ENCODE measurements at places on chromosomes 3 and 15.

DNA sequence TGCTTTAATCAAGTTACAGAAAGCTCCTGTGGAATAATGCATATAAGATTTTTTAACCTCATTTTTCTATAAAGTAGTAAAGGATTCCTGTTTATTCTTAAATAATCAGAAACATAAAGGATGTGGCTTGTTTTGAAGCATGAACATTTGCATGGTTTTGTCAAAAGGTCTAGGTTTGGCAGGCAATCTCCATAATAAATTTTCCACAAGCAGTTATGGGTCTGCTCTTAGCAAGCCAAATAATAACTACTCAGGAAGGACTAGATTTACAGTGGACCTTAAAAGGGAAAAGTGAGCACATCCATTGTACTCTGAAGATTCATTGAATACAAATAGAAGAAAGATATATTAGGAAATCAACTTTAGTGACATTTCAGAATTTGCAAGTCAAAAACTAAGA, 407.3 kb upstream of the CBLB start:
- DNase-seq = no peak

DNA sequence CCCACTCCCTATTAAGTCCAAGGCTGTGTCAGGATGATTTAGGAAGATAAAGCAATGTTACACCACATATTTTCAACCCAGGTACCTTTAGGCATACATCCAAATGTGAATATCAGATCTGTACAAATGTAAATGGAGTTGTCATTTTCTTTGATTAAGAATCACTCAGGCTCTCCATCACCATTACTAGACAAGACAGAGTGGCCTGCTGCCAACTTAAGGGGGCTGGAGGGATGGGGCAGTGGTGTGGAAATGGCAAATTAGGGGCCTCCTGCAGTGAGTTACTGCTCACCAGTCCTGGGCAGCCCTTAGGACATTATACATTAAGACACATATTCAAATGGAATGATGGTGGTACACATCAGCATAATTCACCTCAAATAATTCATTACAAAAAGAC, 211.0 kb downstream of the TNIK start:
- no peak for DNase-seq

DNA sequence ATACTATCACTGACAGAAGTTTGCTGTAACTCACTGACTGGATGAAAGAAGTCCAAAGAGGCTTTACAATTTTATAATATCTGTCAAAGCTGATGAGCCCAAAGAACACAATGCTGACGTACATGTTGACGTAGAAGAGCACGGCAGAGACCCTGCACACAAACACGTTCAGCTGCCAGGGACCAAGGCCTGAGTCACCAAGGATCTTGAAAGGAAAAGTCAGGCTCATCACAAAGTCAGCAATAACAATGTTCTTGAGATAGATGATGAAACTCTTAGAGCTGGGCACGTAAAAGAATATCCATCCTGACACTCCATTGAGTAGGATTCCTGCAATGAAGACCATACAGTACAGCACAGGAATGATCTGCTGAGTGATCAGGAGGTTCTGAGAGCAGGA, 10.9 kb upstream of the GPR171 start:
- DNase-seq = no peak

GRCh38 chr15:68979816-68980215, 34.7 kb upstream of the NOX5 start:
- no peak for DNase-seq

DNA sequence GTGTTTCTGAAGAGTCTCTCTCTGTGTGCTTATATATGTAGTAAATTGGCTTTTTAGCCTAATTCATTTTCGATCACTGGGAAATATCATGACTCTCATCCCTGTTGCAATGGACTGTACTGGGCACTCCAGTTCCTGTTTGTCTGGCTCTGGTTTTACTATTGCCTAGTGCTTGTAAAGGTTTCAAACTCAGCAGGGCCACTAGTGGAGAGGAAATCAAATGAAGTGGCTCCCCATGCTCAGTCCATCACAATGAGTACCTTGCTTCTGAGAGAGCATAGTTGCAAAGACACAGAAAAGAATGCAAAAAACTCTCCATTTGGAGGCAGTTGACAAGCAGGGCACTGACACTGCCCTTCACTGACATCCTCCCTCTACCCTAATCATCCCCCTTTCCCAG, 167.8 kb downstream of the TAFA4 start:
- no peak for DNase-seq

DNA sequence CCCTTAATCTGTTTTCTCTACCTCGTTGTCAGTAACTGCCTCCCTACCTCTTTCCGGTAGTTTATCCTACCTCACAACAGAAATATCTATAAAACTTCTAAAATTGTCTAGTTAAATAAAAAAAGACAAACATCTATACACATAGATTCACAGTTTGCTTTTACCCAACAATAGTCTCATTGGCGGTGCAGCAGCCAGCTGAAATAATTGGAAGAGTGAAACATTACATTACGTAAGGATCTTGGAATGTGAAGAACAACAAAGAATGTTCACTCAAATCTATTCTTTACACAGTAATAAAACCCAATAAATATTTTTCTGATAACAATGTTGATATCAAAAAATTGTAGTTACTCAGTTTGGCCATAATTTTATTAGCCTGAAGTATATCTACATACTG, 115.5 kb upstream of the ARPP21 start:
- no peak for DNase-seq

- no peak for DNase-seq
Observed at GRCh38 chr15:33115191-33115861, 79.2 kb downstream of the FMN1 start.

GRCh38 chr15:77057072-77057471, 13.8 kb downstream of the TSPAN3 start:
- no peak for DNase-seq

DNA sequence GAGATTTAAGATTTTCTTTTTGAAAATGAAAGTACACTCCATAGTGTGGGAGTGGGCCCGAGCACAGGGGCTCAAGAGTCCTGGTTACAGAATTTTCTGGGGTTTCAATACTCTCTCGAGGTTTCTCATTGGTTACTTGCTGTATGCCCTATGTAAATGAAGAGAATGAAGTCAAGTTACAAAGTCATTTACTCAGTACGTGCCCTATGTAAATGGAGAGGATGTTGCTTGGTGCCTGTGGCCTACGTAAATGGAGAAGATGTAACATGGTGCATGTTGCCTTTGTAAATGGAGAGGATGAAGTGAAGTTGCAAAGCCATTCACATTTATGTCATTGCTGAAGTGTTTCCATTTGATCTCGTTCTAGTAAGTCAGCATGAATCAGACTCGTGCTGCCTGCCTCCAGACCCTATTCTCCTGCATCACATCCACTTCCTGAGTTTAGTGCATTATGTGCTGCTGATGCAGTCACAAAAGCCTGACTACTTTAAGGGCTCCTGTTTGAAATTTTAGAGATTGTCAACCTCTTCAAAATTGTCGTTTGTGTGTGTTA, 302.0 kb downstream of the ZBBX start:
- DNase-seq = no peak

- DNase-seq = no peak
Observed at GRCh38 chr3:71759401-71759800, 5.7 kb downstream of the GPR27 start.

DNA sequence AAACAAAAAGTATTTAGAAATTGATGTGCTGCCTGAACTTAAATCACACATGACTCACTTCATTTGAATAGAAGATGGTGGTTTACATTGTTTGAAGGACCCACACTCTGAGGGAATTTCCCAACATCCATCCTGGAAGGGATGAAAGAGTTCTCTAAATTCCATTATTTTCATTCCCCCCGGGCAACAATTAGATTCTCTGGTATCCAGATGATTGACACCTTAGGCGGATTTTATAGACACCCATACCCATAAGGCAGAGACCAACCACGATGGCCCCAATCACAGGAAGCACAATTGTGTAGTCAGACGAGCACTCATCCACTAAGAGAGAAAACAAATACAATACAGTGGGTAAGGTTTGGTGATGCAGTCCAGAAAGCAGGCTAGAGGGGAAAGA, 24.6 kb upstream of the MCCC1 start:
- no peak for DNase-seq

DNA sequence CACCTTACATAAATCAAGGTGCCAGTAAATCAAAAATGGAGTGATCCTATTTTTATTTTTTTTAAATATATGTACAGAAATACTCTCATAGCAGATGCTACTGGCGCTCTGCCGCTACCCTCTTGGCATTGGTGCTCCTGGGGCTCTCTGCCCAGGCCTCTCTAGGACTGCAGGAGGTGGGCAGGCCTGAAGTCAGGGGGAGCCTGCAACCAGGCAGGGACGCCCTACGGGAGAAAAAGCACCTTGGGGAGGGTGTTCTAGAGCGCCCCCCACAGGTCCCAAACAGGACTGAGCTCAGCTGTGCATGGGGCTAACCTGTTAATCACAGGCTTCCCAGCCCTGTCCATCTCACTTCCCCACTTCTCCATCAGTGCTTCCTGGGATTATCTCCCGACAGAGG, 192.5 kb downstream of the SHQ1 start:
- no peak for DNase-seq

GRCh38 chr3:131543714-131544113, 40.9 kb upstream of the MRPL3 start:
- DNase-seq = no peak

DNA sequence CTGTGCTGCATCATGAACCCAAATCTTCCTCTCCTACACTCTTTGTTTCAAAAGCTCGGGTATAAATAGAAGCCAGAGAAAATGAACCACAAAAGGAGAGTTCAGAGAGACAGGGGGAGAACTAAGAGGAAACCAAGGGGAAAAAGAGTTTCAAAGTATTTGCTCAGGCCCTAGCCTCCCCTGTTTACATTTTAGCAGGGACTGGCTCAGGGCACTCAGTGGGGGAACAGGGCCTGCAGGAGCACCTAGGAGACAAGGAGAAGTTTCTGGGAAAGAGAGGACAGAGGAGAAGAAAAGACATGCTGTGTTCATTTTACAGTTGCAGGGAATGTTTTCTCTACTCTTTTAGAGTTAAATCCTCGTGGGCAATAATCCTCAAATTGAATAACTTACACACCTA, 8.5 kb upstream of the IL17RD start:
- DNase-seq = no peak

- DNase-seq = no peak
Observed at GRCh38 chr3:143209715-143210059, 90.1 kb downstream of the CHST2 start.

DNA sequence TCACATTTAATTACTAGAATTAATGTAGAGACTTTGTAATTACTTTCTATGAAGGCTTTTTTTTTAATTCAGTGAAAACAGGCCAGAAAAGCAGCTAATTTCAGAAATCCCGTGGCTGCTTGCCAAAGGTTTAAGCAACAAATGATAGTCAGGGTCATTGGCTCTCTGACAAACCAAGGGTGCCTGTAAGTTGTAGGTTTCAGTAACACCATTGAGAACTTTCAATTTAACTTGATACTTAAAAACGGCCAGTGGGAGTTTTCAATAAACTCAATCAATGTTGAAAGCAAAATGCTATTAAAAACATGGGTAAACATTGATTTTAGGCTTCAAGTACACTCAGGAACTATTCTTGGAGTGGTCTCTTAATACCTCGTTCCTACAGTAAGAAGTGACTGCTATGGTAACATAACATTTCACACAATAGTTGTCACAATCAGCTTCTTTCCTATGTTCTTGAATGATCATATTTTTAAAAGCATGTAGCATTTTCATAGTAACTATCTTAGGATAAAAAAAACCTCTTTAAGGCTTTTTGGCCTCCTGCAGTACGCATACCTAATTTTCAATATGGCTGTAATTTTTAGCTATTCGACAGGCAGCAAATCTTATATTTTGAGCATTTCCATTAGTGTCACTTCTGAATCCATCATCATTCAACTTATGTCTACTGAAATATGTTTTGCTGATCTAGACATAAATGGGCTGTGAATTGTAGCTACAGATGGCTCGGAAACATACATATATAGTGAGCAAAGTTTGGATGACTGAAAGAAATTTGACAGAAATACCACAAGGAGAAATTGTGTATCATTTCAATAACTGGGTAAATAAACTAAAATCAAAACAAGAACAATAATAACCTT, 592.1 kb upstream of the GBE1 start:
- DNase-seq = no peak

- DNase-seq = no peak
Observed at GRCh38 chr15:59484399-59484798, 46.4 kb downstream of the FAM81A start.

- DNase-seq = no peak
Observed at GRCh38 chr15:78641102-78641748, at the start of gene CHRNB4. TSS of gene CHRNB4 (minus strand) at chr15:78641210. CDS start at chr15:78641133, 77 bp downstream.

- no peak for DNase-seq
Observed at GRCh38 chr15:31283043-31283442, 43.6 kb upstream of the KLF13 start.

DNA sequence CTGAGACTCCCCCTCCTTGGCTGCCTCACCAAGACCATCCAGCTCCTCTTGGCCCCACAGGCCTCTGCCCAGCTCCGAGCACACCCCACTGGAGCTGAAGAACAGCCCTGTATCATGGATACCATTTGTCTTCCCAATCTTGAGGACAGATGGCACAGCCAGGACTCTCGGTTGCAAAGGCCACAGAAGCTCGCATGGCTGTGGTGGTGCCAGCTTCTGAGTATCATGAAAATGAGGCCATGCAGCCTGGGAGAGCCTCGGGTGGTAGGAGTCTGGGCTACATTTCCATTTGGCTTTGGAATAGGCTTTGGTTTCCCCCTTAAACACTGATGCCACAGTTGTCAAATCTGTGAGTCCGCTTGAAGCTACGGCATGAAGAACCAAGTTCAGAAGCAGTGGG, 106.6 kb downstream of the SEMA5B start:
- no peak for DNase-seq

- no peak for DNase-seq
Observed at GRCh38 chr3:94787734-94788270, 724.9 kb downstream of the NSUN3 start.

DNA sequence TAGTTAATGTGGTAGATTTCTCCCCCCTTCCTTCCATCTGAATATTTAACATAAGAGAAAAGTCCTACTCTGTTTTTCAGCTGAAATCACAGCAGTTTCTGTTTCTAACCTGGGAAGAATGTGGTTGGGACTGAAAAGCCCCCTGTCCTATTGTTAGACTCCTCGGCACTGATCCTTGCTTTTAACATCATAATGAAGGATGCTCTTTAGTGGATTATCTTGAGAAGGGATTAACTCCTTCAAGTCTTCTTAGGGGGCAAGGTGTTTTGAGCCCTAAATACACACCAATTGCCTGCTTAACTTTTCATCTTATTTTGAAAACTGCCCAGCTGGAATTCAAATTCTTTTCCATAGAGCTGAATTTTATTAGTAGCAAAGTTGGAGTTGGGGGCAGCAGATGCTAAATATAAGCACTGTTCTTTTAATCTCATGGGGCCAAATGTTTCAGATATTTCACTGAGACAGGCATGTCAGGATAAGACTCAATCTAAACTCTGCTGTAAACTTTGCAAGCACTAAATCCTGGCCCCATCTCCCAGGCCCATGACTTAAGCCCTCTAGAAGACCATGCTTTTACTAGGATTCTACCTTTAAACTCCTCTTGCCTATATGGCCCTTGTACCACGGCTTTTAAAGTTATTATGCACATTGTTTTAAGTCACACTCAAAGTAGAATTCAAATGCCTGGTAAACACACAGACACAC, 243.2 kb upstream of the NR2F2 start:
- no peak for DNase-seq

- DNase-seq = no peak
Observed at GRCh38 chr15:87357637-87358313, 898.8 kb downstream of the NTRK3 start.
